ENCODE measurements at places on chromosomes 7 and 10.

- DNase-seq = no peak
Measured at GRCh38 chr7:141544831-141545230, 6.4 kb upstream of the AGK start.

GRCh38 chr7:84076219-84076618, 118.4 kb downstream of the SEMA3A start:
- DNase-seq = no peak

DNA sequence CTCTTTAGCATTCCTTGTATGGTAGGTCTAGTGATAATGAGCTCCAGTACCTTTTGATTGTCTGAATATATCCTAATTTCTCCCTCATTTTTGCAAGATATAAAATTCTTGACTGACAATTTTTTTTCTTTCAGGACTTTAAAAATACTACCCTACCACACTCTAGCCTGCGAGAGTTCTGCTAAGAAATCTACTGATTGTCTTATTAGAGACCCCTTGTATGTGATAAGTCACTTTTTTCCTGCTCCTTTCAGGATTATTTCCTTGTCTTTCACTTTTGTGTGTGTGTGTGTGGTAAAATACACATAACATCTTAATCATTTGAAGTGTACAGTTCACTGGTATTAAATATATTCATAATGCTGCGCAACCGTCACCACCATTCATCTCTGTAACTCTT, 68.7 kb upstream of the PPP1R9A start:
- DNase-seq = no peak

- no peak for DNase-seq
Measured at GRCh38 chr7:73967832-73968290, 60.1 kb upstream of the ELN start.

- DNase-seq = no peak
Measured at GRCh38 chr7:11021468-11021867, 47.8 kb downstream of the PHF14 start.

- no peak for DNase-seq
Measured at GRCh38 chr10:526651-527312, 162.7 kb downstream of the DIP2C start.
